ENCODE measurements at places on chromosomes 1 and 21. TPM values are rescaled to one million over a fixed set of nuclear protein-coding genes. Genes with fewer than 3 reads are reported as not detected.

- DNase-seq = no peak
Observed at GRCh38 chr21:33027401-33028286, 1.9 kb downstream of the OLIG2 start.

GBP6 gene
- total RNA-seq = 0.27 TPM

- DNase-seq = no peak
Observed at GRCh38 chr1:119960501-119960900, 64.2 kb upstream of the ADAM30 start.

FDPS gene
- total RNA-seq = 57.8 TPM

RPL22 gene
- 130 TPM for total RNA-seq

Data from thoracic aorta (tissue), 2 donors.